ENCODE measurements at places on chromosomes 11 and 22. TPM values are rescaled to one million over a fixed set of nuclear protein-coding genes. Genes with fewer than 3 reads are reported as not detected.

The GLYAT gene
- not detected for total RNA-seq

The IGLL1 gene
- total RNA-seq = not detected

The XKR3 gene
- total RNA-seq = 0.15 TPM

The MRPL11 gene
- total RNA-seq = 29.6 TPM

The NAALAD2 gene
- 1.3 TPM for total RNA-seq

The DEFB131B gene
- total RNA-seq = not detected

Data from left lung (tissue), 14 donors.